Cardiac muscle cell (in vitro differentiated cells and primary cell): ENCODE measurements at places on chromosomes 6 and 20. TPM values are rescaled to one million over a fixed set of nuclear protein-coding genes. Genes with fewer than 3 reads are reported as not detected.

DNA sequence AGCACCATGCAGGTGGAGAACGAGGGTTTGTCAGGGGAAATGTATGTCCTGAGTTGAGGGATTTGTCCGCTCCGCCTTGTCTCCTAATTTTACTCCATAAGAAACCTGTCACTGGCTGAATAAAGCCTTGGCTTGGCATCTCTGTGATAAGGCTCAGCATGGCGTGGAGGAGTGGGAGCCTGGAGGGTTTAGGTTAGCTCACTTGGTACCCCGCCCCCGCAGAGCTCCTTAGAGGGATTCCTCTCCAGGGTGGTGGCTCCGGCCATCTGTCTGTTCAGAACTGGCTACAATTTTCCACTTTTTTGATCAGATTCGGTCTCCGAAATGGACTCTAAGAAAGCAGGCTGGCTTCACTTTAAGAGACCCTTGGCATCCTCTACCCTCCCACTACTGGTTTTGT is 192.2 kb upstream of the SYNDIG1 start:
- no peaks in the 10 kb centered on the region for H3K4me1 ChIP-seq
- DNase-seq = no peak
- H3K4me3 ChIP-seq = no peak overlapping the region

DNA sequence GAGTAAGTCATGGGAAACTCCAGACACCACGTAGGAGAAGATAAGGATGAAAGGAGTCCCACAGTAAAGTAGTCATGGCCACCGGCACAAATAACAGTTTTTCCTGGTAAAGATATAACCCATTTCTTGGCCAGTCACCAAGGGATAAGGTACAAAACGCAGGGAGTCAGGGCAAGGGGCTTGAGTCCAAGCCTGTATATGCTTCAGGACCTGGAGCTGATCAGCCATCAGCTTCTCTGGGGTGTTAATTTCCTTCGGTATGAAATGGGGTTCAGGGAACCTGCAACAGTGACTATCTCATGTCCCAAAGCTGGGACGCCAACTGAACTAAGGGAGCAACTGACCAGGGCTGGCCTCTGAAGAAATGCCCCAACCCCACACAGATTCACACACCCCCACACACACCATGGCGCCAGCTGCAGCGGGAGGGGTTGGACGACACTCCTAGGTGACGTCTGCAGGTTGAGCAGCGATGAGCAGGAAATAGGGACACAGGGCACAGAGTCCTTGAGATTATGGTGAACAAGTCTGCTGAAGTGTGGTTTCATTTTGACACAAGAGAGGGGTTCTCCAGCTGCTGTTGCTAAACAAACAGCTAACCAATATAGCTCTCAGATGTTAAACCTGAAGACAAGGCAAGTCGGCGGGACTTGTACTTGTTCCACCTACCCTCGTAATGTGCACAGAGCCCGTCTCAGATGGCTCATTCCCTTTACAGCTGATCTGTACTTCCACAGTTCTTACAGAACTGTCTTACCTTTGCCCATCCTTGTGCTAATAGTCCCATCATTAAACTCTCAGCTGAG is 7.4 kb upstream of the ADTRP start:
- no peaks in the 10 kb centered on the region for H3K36me3 ChIP-seq
- H3K27me3 ChIP-seq = no peaks in the 10 kb centered on the region
- no peaks in the 10 kb centered on the region for H3K4me1 ChIP-seq
- H3K27ac ChIP-seq = no peak overlapping the region
- H3K4me3 ChIP-seq = no peak overlapping the region

DNA sequence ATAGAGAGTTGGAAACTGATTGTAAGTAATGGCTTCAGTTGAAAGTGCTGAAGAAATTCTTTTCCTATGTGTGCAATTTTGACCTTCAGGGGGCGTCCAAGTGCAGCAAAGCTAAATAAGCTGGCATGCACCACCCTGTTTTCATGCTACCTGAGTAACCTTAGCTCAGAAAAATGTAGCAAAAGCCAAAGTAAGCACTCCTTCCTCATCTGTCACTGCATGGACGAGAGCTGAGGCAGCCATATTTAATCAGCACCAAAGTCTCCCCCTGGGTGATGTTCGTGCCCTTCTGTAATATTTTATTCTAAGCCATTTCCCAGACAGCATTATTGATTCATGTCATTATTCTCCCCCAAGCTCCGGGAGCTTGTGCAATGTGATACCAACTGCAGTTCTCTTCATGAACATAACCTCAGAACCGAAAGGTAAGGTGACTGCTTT is 123.1 kb downstream of the RPS12 start:
- peak; percentile 57 for DNase-seq
- no peaks in the 10 kb centered on the region for H3K27me3 ChIP-seq
- H3K36me3 ChIP-seq = no peaks in the 10 kb centered on the region
- H3K4me3 ChIP-seq = no peak overlapping the region
- no peak overlapping the region for H3K27ac ChIP-seq

The THBS2 gene
- total RNA-seq = 0.06 and 0.07 TPM in 2 replicates

GRCh38 chr20:11429168-11429567 is 488.5 kb upstream of the BTBD3 start:
- no peaks in the 10 kb centered on the region for H3K27me3 ChIP-seq
- no peak overlapping the region for H3K4me3 ChIP-seq
- no peaks in the 10 kb centered on the region for H3K4me1 ChIP-seq
- H3K27ac ChIP-seq = no peak overlapping the region
- H3K36me3 ChIP-seq = no peaks in the 10 kb centered on the region
- no peak for DNase-seq

DNA sequence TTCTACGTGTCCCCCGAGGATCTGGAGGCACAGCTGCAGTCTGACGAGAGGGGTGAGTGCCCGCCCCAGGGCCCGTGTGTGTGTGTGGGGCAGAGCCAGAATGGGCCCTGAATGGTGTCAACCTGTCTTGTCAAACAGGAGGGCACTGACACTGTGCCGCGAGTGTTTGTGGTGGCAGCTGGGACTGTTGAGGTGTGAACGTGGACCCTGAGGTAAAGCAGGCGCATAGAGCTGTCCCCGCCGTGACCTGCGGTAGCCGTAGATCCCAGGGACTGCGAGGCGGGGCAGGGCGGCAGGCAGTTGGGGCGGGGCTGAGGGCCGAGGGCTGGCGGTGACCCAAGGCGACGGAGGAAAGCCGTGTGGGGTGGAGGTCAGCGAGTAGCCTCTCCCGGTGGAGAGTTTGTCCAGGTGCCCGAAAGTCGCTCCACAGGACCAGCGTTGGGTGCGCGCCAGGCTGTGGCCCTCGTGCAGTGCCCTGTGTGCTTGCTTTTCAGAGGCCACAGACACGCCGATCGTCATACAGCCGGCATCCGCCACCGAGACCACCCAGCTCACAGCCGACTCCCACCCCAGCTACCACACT is 25.2 kb downstream of the UCKL1 start:
- no peaks in the 10 kb centered on the region for H3K4me1 ChIP-seq
- H3K27me3 ChIP-seq = no peaks in the 10 kb centered on the region
- no peak overlapping the region for H3K4me3 ChIP-seq
- no peak for DNase-seq
- H3K36me3 ChIP-seq = peaks cover 32% of the 10 kb centered on the region

- DNase-seq = no peak
- peaks cover 7% of the 10 kb centered on the region for H3K4me1 ChIP-seq
- no peaks in the 10 kb centered on the region for H3K27me3 ChIP-seq
- no peak overlapping the region for H3K4me3 ChIP-seq
These were observed 732.1 kb downstream of the EPHA7 start for GRCh38 chr6:92687278-92687677.

DNA sequence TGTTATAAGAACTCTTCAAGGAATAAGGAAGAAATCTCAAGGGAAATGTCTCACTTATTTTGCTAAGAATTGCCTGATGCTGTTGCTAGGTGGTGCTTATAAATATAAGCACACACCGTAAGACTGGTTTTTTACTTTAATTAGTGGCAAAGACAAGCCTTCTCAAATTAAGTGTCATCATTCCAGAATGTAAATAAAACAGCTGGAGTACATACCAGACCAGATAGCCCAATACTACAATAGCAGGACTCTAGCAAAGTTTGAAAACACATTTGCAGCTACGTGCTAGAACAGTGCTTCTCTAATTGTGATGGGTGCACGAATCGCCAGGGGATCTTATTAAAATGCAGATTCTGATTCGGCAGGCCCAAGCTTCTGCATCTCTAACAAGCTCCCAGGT is 6.8 kb downstream of the CNKSR3 start:
- peaks cover 38% of the 10 kb centered on the region for H3K4me1 ChIP-seq
- H3K4me3 ChIP-seq = no peak overlapping the region
- no peaks in the 10 kb centered on the region for H3K27me3 ChIP-seq
- H3K36me3 ChIP-seq = no peaks in the 10 kb centered on the region

The GABRR1 gene
- total RNA-seq = not detected in 2 replicates

The MMP24OS gene
- total RNA-seq = 29.4 and 34.9 TPM in 2 replicates

DNA sequence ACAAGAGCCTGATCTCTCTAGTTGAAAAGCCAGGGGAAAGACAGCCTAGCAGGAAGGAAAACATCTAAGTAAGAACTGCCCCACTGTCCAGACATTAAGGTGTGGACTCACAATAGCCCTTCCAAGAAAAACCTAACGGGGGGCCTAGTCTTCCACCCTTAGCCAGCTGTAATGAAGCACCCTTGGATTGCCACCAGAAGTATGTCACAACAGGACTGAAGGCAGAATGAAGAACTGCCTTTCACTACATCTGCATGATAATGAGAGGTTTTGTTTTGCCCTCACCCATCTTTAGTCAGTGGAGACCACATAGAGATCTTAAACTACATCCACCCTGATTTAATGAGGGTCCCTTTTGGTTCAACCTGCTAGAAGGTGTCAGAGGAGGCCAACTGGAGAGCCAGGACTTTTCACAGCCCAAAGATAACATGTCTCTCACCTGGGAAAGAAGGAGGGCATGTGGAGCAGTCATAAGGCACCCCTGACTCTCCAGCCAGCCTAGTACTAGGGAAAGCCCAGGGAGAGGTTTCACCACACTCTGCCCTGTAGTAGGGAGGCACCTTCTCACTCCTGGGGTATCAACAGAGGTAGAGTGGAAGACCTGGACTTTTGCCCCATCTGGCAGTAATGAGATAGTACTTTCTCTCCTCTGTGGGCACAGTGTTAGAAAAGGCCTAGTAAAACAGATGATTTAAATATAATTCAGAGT is 1017.4 kb upstream of the MANEA start:
- no peak overlapping the region for H3K27ac ChIP-seq
- DNase-seq = no peak
- no peaks in the 10 kb centered on the region for H3K27me3 ChIP-seq
- no peak overlapping the region for H3K4me3 ChIP-seq
- no peaks in the 10 kb centered on the region for H3K4me1 ChIP-seq

The MAS1 gene
- total RNA-seq = not detected in 2 replicates

DNA sequence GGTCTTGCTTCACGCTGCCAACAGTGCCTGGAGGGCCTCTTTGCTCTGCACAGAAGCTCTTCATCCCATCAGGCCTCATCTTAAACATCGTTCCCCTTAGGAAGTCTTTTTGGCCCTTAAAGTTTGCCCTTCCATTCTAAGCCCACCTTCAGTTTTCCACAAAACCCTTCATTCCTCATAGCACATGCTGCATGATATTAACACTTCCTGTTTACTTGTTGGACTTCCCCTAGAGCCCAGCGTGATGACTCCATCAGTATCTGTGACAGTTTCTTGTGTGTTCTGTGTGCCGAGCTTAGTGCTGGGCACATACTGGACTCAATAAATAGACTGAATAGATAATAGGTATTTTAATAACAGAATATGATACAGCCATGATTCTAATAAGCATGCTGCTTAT is 2.2 kb downstream of the NT5DC1 start:
- no peaks in the 10 kb centered on the region for H3K36me3 ChIP-seq
- no peak overlapping the region for H3K27ac ChIP-seq
- no peak for DNase-seq
- H3K4me1 ChIP-seq = peaks cover 14% of the 10 kb centered on the region
- H3K27me3 ChIP-seq = no peaks in the 10 kb centered on the region

- no peaks in the 10 kb centered on the region for H3K4me1 ChIP-seq
- H3K27me3 ChIP-seq = no peaks in the 10 kb centered on the region
- no peaks in the 10 kb centered on the region for H3K36me3 ChIP-seq
- no peak overlapping the region for H3K4me3 ChIP-seq
These were observed 21.8 kb downstream of the PCK1 start for GRCh38 chr20:57582432-57583288.

DNA sequence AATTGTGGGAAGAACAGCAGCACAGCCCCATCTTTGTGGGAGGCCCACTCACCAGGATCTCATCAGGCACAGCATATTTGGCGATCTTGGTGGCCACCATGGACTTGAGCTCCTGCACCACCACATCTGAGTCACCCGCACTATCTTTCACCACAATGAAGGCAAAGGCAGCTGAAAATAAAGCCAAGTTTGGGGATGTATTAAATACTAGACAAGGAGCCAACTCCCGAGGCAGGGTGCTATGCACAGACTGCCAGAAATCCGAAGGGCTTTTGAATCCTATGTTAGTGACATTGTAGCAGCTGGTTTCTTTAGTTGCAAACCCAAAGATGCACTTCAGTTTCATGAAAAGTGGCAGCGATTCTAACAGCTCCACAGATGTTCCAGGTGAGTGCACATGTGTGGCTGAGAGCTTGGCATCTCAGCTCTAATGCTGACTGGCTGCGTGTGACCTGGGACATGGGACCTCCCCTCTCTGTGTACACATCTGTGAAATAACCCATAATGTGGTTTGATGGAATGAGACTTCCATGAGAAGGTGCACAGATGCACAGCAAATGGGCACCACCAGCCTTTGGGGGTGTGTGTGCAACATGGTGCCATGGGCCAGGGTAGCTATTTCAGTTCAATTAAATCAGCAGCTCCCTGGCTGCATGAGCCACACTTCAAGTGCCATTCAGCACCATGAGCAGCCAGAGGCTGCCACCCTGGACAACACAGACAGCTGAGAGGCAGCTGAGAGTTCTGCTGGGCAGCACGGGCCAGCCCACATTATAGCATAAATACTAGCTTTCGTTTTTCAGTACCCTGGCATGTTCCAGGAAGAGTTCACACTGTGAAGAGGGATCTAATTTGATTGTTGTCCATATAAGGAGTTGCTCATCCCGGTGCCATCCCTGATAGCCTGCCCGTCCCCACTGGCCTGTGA is 16.9 kb upstream of the APMAP start:
- no peaks in the 10 kb centered on the region for H3K36me3 ChIP-seq
- H3K27me3 ChIP-seq = no peaks in the 10 kb centered on the region
- H3K27ac ChIP-seq = no peak overlapping the region
- H3K4me1 ChIP-seq = no peaks in the 10 kb centered on the region
- DNase-seq = no peak

GRCh38 chr6:1215884-1216487 is 95.9 kb upstream of the FOXQ1 start:
- H3K36me3 ChIP-seq = no peaks in the 10 kb centered on the region
- no peak for DNase-seq
- no peaks in the 10 kb centered on the region for H3K27me3 ChIP-seq
- peak overlapping the region; percentile 17 for H3K27ac ChIP-seq
- H3K4me1 ChIP-seq = peaks cover 21% of the 10 kb centered on the region

DNA sequence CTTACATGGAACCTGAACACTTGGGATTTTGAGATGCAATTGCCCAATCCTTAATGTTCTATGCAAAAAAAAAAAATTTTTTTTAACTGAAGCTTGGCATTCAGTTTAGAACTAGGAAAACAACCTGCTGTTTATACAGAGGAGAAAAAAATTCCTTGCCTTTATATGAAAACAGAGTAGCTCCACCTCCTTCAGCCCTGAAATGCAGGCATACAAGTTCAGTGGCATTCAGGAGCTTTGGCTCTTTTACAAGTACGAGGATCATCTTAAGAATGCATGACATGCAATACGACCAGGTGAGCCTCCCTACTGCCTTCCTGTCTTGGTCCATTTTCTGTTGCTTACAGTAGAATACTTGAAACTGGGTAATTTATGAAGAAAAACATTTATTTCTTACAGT is 20.4 kb downstream of the PAX1 start:
- H3K4me1 ChIP-seq = no peaks in the 10 kb centered on the region
- no peak overlapping the region for H3K4me3 ChIP-seq
- DNase-seq = no peak
- no peak overlapping the region for H3K27ac ChIP-seq
- no peaks in the 10 kb centered on the region for H3K36me3 ChIP-seq
